HepG2 (cell line): ENCODE measurements at places on chromosomes 2 and 18. TPM values are rescaled to one million over a fixed set of nuclear protein-coding genes. Genes with fewer than 3 reads are reported as not detected.

ZNF804A gene
- 0.06 and 0.07 TPM in 2 replicates for total RNA-seq

TMEM18 gene
- 39.7 and 45.9 TPM in 2 replicates for total RNA-seq

DNA sequence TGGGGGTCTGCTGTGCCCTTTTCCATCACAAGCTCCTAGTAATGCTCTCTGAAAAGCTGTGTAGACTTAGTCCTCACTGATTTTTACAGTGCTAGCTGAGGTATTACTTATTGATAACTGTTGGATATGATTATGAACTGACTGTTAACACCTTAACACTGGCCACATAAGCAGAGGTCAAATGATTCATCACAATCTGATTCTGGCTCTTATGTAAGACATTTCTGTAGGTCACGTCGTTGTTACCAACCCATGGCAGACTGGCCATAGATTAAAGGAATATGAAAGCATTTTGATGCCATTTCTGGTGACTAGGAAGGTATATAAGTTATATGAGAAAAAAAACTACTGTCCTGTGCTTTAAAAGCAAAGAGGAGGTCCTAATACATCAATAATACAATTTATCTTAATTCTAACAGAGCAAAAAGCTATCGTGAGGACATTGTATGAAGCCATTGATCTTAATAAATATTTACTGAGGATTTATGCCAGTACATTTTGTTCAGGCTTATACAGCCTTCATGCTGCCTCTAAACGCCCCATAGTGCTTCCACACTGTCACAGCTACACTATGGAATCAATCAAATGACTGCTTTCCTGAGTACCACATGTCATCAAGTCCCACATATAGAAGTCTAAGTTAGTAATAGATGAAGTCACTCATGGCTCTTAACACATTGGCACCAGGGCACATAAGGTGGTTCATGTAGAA, 6.9 kb upstream of the RND3 start:
- no peak overlapping the region for H3K4me3 ChIP-seq
- no peaks in the 10 kb centered on the region for H3K4me1 ChIP-seq
- H3K27me3 ChIP-seq: no peaks in the 10 kb centered on the region
- H3K27ac ChIP-seq: no peak overlapping the region
- DNase-seq: no peak

- no peaks in the 10 kb centered on the region for H3K27me3 ChIP-seq
- H3K4me1 ChIP-seq: no peaks in the 10 kb centered on the region
- no peaks in the 10 kb centered on the region for H3K36me3 ChIP-seq
- H3K4me3 ChIP-seq: no peak overlapping the region
- no peak overlapping the region for H3K27ac ChIP-seq
- no peak for DNase-seq
These were observed 813.8 kb downstream of the RNF144A start for GRCh38 chr2:7730990-7731389.

- DNase-seq: no peak
- peaks cover 15% of the 10 kb centered on the region; the same call in 1 of the 3 replicates for H3K27me3 ChIP-seq
- H3K36me3 ChIP-seq: no peaks in the 10 kb centered on the region
- no peaks in the 10 kb centered on the region for H3K4me1 ChIP-seq
- H3K4me3 ChIP-seq: no peak overlapping the region
These were observed 53.2 kb downstream of the VWA3B start for GRCh38 chr2:98140210-98140609.

DNA sequence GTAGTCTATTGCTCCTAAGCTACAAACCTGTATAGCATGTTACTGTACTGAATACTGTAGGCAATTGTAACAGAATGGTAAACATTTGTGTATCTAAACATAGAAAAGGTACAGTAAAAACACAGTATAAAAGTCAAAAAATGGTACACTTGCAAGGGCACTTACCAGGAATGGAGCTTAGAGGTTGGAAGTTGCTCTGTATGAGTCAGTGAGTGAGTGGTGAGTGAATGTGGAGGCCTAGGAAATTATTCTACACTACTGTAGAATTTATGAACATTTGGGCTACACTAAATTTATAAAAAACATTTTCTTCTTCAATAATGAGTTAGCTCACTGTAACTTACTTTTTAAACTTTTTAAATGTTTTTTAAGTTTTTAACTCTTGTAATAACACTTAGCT, 19.0 kb downstream of the NABP1 start:
- H3K4me1 ChIP-seq: peaks cover 7% of the 10 kb centered on the region
- H3K36me3 ChIP-seq: no peaks in the 10 kb centered on the region
- no peak overlapping the region for H3K27ac ChIP-seq
- DNase-seq: no peak
- H3K4me3 ChIP-seq: no peak overlapping the region
